Brain microvascular endothelial cell (primary cell): ENCODE measurements at places on chromosomes 11 and 22.

DNA sequence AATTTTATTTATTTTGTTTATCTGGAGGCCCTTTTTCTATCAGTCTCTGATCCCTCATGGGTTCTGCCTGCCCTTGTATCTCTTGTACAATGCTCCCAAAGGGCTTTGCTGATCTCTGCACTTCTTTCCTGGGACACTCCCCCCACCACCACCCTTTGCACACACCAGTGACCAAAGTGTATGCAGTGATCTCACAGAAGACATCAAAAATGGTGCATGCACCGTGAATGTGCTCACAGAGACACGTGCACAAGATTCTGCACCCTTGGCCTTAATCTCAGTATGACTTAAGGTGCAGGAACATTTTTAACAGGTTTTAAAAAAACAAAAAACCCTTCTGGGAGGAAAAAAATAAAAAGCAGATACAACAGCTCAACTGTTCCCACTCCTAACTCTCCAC is 12.2 kb upstream of the ADSL start:
- DNase-seq = no peak

DNA sequence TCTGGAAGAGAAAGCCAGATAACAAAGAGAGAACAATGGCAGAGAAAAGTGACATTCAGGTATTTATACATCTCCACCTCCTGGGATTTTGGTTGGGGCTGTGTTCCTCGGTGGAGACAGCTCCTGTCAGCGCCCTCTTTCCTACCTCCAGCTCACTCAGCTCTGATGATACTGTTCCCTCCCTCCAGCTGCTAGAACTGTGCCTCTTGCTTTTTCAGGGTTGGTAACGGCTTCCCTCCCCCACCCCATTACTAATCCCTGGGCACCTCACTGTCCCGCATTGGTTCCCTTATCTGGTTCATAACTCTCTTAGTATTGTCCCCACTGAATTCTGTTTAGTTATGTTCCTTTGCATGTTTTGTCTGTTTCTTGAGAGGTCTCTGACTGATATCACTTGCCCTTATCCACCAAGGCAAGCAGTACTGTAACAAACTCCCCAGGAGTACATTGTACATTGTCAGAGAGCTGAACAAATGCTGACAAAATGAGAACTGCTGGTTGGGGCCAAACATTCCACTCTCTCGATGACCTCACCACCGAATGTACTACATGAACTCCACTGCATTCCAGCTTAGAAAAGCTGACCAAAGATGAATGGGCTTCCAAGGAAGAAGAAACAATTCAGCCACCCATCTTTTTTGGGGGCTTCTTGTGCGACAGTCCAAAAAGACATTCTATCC is 5.7 kb upstream of the FBXO3 start:
- DNase-seq = peak; percentile 88

GRCh38 chr11:105867742-105868141 is 154.3 kb downstream of the MSANTD4 start:
- DNase-seq = no peak

DNA sequence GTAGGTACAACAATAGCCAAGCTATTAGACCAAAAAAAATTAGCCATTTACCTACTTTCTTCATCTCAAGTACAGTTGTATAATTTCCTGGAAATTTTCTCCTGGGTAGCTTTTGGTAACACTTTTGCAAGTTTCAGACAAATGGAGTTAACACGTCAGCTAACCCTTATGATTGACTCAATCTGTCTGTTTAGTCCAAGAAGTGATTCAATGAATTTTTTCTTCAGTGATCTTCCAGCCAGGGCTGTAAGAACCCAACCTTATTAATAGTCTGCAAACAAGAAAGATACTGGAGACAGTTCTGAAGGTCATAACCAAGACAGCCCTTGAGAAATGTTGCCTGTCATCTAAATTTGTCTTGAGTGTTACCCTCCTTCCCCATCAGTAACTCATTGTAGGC is 30.1 kb upstream of the FIBIN start:
- no peak for DNase-seq

- peak; percentile 81 for DNase-seq
These were observed 87.3 kb downstream of the SIK3 start for GRCh38 chr11:117010808-117011540.

DNA sequence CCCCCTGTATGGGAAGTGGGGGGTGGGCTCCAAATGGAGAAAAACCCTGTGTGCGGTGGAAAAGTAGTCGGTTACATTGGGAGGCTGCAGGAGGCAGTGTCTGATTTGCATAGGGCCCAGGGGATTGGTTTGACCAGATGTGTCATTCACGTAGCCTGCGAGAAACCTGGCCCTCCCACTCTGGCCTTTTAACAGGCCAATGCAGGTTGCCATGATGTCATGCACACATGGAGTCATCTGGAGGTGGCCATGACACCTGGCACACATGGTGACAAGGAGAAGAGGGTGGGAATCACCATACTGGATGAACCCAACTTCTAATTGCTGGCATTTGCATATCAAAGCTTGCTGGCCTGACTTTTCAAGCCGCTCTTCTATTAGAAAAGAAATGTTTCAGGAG is 50.6 kb downstream of the FAM181B start:
- no peak for DNase-seq

DNA sequence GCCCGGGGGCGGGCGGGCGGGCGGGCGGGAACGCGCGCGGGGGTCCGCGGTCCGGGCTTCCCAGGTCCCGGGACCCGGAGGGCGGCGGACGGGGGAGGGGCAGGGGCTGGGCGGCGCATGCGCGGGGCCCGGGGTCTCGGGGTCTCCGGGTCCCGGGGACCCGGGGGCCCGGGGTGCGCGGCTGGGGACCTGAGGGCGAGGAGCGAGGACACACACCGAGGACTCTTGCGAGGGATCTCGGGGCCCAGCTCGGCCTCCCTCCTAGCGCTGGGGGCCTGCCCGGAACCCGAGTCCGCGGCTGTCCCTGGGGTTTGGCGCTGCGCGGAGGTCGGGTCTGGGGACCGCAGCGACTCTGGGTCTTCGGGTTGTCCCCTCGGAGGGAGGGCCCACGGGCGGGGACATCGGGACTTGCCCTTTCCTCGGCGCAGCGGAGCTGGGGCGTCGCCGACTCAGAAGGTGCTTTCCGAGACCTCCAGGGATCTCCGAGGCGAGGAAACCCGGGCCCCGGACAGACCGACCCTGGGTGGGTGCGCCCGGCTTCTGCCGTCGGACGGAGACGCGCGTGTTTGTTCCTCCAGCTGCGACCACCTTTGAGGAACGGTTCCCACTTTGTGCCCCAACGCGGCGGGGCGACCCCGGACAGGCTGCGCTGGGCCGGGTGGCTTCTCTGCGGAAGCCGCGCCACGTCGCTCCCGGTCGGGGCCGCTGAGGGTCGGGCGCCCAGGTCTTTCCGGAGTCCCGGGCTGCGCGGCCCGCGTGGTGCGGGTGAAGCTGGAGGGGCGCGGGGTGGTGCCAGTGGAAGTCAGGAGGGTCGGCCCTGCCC is 540 bp downstream of the PPARA start:
- no peak for DNase-seq

- no peak for DNase-seq
These were observed 258.4 kb downstream of the DYNC2H1 start for GRCh38 chr11:103367650-103368049.

DNA sequence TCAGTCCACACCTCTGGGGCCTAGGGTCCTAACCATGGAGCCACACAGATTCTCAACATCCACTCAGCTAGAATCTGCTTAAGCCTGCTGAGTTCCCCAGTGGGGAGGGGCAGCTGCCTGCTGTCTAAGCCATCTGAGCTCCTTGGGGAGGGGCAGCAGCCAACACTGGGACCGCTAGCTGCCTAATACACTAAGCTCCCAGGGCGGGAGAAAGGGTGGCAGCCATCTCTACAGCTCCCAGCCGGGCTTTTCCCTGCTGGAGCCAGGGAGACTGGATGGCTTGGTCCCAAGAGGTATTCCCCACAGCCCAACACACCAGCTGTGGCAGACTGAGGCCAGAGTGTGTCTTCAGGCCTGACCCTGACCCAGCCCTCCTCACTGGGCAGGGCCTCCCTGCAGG is 217.3 kb upstream of the TMEM45B start:
- DNase-seq = no peak

DNA sequence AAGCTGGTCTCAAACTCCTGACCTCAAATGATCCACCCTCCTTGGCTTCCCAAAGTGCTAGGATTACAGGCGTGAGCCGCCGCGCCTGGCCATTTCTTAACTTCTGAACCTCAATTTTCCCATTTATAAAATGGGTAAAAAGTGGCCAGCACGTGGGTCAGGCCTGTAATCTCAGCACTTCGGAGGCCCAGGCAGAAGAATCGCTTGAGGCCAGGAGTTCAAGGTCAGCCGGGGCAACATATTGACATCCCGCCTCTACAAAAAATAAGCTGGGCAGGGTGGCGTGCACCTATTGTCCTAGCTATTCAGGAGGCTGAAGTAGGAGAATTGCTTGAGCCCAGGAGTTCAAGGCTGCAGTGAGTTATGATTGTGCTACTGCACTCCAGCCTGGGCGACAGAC is 6.5 kb upstream of the DDX6 start:
- DNase-seq = no peak

- no peak for DNase-seq
These were observed 162.1 kb downstream of the LDLRAD3 start for GRCh38 chr11:36105743-36106581.

- DNase-seq = no peak
These were observed 136.8 kb downstream of the PKNOX2 start for GRCh38 chr11:125301346-125301745.

GRCh38 chr11:92962446-92962845 is 7.0 kb upstream of the MTNR1B start:
- no peak for DNase-seq

GRCh38 chr22:30887453-30887852 is 81.1 kb downstream of the MORC2 start:
- DNase-seq = no peak

DNA sequence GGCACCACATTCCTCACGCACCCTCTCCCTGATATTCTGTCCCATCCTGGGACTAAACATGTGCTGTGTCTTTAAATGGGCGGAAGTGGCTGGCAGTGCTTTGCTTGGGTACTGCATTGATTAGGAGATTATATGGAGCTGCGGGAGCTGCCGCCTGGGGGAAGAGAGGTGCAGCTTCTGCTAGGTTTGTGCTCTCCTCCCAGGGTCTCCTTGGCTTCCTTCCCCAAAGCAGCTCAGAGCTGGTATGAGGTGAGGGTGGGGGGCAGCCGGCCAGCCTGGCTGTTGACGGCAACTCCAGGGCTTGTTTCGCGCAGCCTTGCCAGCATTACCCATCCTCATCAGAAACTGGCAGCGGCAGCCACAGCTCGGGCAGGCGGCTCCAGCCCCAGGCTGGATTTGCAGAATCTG is 95.4 kb downstream of the GRAMD1B start:
- DNase-seq = no peak

DNA sequence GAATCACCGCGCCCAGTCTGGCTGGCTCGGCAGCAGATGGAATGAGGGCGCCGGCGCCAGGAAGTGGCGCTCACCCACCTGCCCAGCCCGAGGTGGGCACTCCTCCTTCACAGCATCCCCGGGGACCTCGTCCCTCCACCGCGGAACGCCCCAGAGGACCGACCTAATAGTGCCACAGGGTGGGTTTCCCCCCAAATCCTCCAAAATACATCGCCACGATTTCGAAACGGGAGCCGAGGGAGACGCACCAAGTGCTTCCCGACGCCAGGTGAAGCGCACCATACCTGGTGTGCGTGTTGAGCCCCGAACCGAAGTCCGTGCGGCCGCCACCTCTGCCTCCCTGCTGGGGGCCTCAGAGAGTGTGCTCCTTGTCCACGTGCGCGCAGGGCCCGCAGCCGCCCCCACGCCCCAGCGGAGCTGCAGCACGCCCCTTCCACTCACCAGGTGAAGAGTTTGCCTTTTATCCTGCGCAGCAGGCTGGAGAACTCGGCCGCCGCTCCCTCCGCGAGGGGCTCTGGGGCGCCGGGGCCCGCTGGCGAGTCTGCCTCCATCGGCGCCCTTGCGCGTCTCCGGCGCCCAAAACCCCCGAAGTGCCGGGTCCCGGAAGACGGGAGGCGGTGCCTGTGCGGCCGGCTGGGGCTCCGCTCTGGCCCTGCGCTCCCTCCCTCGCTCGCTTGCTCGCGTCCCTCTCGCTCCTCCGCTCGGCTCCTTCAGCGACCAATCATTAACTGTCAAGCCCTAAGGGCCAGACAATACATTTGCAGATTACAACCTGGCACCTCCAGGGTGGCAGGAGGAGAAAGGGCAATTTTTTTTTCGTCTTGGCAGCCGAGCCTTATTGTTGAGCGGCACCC is at the start of gene SLC35F2:
Gene SLC35F2, minus strand, starts transcription at position 571 of the 854 bp plus-strand sequence. Its CDS starts 20 bp downstream, at position 551.
- peak; percentile 42 for DNase-seq

DNA sequence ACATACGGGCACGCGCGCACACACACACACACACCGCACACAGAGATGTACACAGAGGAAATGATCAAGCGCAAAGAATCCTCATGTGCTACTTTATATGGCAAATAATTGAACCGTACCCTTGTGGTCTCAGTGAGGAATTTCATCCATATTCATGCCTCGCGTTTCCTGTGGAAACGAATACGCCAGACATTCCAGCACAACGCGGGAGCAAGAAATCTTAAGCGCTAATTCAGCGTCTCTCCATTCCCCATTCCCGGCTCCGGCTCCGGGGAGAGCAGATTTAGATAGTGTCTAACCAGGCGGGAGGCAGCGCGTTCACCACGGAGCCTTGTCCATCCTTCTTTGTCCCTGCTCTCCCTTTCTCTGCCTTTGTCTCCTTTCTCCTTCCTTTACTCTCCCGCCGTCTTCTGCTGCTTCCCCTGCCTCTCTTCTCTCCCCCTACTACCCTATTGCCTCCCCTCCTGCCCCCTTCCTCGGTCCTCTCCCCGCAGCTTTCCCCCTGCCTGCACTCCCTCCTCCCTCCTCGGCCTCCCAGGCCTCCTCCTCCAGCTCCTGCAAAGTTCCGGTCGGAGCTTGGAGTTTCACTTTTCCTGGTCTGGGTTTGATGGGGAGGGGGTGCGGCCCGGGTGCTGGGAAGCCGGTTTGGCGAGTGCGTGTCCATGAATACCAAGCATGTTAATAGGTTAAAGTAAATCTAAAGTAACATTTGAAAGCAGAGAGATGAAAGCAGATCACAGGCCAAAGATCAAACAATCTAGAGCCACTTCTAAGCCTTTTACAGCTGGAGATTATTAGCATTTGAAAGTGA is 579.3 kb downstream of the BUD13 start:
- DNase-seq = peak; percentile 12

DNA sequence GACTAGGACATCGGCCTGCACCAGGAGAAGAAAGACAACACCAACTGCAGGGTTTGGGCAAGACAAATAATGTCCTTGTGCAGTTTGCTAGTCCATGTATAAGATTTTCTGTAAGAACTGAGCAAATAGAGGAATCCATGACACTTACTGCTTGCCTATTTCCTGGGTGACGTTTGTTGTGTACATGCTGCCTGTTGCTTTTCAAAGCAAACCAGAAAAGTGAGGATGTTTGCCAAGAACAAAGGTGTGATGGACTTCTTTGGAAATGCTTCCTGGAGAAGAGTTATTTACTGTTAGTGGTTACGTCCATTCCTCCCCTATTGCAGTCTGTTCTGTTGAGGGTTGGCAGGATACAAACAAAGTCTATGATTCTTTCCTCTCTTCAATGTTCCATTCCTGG is 126.5 kb downstream of the CASP12 start:
- no peak for DNase-seq

GRCh38 chr11:1987024-1987423 is 10.6 kb downstream of the H19 start:
- DNase-seq = no peak

- DNase-seq = no peak
These were observed 21.4 kb downstream of the ADM start for GRCh38 chr11:10326012-10326964.
